ENCODE measurements at places on chromosomes 2 and 18.

- no peak for DNase-seq
Measured at GRCh38 chr2:109602617-109603188, 11.1 kb downstream of the SEPTIN10 start.

GRCh38 chr2:59012234-59012633 lies 771.1 kb upstream of the FANCL start:
- no peak for DNase-seq

DNA sequence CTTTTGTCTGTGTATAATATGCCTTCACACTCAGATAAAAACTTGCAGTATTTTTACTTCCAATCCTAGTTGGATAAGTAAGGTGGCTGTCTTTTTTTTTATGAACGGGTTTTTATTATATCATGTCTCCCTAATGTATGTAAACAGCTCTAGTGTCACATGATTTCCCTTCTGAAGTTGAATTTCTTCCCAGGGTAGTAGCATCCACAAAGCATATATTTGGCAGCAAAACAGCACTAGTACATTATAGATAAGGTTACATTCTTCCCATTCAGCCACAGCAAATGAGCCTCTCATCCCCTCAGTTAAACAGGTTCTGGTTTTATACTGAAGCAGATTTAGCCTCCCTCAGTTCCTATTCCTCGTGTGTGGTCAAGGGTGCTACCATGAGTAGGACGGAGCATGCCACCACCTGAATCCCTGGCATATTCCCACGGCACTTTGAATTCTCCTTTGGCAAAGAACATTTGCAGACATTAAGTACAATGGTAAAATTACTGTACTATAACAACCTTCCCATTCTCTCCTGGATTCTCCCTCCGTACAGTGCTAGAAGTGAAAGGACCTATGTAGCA lies 15.4 kb upstream of the DTNA start:
- DNase-seq = no peak

DNA sequence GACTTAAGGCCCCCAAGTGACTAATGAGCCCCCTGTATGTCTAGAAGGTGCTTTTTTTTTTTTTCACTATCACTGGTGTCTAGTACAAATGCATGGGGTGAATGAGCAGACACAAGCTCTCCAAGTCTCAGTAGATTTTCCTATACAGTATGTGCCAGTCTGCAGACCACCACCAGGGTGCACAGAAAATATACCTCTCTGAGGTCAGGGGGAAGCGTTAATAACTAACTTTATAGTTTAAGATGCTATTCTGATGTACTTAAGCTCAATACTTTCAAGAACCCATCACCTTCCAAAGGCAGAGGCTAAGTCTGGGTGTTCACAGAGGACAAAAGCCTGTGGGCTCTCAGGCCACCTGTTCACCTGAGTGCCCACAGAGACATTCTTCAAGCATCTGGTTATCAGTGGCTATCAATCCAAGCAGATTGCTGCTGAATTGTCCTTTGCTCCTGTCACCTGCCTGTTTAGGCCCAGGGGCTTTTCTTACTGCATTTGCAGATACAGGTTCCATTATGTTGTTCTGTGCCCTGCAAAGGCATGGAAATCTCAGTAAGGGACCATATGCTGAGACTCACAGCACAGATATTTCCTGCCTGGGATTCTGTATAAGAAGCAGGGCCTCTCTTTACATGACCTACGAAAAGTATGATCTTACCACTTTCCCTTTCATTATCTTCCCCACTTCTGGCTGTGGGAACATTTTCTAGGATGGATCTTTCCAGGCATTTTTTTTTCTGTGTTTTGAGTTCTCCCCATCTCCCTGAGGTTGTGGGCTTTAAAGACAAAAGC lies 534.6 kb downstream of the TNS1 start:
- DNase-seq = no peak

DNA sequence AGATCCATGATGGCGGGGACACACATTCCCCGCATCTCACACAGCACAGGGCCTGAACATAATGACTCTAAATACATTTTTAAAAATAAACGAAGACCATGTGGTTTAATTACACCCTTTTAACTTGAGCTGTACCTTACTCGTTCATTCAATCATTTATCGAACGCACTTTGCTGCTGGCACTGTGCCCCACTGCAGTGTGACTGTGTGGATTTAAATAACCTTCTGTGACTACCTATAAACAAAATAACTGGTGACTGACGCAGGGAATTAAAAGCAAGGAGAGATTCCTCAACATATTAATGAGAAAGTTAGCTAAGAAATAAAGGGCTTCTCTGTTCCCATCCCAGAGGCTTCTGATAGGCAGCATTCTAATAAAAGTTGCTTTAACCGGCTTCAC lies 10.9 kb upstream of the FZD7 start:
- DNase-seq = no peak

DNA sequence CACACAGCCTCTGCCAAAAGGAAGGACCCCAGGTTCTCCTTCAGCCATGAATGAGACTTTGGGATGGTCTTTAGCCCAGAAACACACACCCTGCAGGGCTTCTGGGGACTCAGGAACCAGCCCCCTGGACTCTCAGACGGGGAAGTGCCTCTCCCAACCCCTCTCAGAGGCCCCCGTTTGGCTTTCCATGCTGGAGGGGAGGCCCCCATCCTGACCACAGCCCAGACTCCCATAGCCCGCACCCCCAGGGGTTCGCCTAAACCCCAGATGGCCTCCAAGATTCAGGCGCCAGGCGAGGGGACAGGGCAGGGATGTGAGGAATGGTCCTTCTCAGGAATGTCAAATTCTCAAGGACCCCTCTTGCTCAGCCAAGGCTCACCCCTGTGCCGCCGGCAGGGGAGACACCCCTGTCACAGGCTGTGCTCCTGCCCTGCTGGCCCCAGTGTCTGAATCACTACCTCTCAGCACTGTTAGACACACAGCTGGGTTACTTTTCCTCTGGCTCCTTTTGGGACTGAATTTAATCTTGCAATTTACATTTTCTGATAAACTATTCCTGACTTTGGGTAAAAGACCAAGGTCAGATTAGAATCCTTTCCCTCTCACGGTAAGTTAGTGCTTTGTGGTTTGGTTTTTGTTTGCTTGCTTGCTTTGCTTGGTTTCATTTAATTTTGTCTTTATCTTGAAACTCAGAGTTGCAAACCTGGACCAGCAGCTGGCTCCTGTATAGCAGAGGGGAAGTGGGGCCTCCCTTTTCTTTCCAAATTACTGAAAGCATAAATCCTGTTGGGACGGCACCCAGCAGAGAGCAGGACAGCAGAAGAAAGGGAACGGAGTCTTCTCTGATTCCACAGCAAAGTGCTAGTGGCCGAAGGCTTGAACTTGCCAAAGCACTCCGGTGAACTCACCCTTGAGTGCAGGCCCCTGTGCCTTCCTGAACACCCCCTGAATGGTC lies 198.9 kb upstream of the RAB6C start:
- no peak for DNase-seq

GRCh38 chr2:12196495-12196894 lies 450.1 kb downstream of the LPIN1 start:
- DNase-seq = no peak

GRCh38 chr2:129240061-129240460 lies 739.4 kb upstream of the RAB6C start:
- DNase-seq = no peak

- no peak for DNase-seq
Measured at GRCh38 chr2:213016166-213016983, 135.0 kb downstream of the IKZF2 start.

- DNase-seq = no peak
Measured at GRCh38 chr2:229416116-229416694, 145.1 kb upstream of the PID1 start.

GRCh38 chr2:230793572-230794359 lies 71.0 kb upstream of the ITM2C start:
- DNase-seq = no peak

- no peak for DNase-seq
Measured at GRCh38 chr18:26777351-26778053, 88.0 kb downstream of the AQP4 start.

- DNase-seq = no peak
Measured at GRCh38 chr2:144738749-144739148, 218.8 kb upstream of the ZEB2 start.

DNA sequence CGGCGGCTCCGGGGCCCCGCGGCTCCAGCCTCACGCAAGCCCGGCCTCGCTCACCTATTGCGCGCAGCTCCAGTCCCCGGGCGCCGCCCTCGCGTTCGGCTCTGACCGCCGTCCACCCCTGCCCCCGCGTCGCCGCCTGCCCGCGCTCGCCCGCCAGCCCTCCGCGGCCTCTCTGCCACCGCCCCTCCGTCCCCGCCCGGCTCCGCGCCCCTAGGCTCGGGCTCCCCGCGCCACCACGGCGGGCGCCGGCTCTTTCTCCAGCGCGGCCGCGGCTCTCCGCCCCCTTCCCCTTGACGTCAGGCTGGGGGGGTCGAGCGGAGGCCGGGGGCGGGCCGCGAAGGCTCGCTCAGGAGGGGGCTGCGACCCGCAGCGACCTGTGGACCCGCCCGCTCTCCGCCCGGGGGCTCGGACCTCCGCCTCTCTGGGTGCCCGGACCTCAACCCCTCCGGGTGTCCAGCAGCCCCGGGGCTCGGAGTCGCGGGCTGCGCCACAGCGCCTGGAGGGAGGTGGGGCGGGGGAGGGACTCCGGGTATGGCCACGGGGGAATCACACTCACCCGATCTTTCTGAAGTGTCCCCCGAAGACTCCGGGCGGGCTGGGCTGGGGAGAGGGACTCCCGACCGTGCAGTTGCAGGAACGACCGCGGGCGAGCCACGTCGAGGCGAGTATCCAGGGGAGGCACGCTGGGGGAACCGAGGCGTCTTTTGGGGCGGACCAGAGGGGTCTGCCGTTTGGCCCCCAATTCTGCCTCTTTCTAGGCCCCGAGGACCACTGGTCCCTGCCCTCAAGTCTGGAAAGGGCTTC lies at the start of gene SEMA4C:
Gene SEMA4C, minus strand, starts transcription at position 259 of the 804 bp plus-strand sequence. CDS start 2,194 bp downstream, outside the sequence.
- DNase-seq = peak; percentile 62

Measured in GM12891 (cell line).